ENCODE measurements at places on chromosomes 6 and 20.

- no peak for DNase-seq
These were observed 32.4 kb downstream of the NCOA7 start for GRCh38 chr6:125823180-125823579.

DNA sequence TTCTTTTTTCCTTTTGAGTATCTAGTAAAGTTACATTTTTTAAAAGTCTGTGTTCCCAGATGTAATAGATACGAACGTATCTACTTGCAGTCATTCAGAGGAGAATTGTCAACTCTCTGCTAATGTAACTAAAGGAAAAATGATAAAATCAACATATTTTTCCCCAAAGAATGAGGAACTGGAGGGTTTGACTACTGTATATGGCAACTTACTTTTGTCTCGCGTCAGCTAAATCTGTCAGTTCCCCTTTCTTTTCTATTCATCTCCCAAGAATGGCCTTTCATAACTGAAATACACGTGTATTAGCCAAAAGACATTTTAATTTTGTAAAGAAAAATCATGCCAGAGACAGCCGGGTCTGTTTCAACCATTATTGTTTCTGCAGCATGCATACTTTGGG lies 5.4 kb downstream of the EYA2 start:
- DNase-seq, result no peak

DNA sequence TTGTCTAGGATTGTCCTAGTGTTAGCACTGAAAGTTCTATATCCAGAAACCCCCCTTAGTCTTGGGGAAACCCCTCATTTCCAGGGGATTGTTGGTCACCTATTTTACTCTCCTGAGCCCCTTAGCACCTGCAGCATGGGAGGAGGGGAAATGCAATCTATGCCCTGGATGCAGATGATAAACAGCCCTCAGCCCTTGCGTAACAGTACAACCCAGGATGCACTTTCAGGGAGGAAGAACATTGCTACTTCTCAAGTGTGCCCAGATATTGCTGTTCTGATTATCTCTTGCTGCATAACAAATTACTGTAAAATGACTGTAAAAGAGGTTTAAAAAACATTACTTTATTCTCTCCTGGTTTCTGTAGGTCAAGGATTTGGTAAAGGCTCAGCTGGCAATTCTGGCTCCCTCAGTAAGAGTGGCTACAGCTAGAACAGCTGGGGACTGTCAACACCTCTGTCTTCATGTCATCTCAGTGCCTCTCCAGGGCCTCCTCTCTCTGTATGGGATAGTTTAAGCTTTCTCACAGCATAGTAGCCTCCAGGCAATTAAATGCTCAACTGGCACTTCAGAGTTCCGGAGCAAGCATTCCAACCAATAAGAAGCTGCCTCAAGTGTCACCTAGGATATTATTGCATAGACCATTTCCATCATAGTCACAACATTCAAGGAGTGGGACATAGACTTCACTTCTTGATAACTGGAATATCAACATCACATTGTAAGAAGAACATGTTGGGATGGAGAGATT lies 117.8 kb upstream of the FOXO3 start:
- no peak for DNase-seq

GRCh38 chr6:166335378-166336302 lies 6.7 kb downstream of the SFT2D1 start:
- no peak for DNase-seq

DNA sequence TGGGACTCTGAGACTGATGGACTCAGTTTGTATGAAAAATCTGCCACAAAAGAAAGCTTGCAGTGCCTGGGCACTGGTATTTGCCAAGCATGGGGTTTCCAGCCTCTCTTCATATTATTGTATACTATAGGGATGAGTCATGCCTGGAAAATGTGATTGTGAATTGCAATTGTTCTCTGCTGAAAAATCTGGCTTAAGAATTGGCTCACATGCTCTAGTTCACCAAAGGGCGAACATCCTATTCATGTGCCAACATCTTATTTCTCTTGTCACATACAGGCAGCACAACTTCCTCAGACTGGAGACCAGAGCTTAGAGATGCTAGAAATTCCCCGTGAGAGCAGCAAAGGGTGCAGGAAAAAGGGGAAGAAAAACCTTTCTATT lies 103.6 kb upstream of the KCNK16 start:
- peak; percentile 43 for DNase-seq

GRCh38 chr20:45508068-45508886 lies 7.1 kb downstream of the SPINT3 start:
- no peak for DNase-seq

- DNase-seq, result no peak
These were observed 16.6 kb downstream of the TENT5A start for GRCh38 chr6:81735756-81736380.

GRCh38 chr20:45974896-45975565 lies 3.0 kb upstream of the ZNF335 start:
- no peak for DNase-seq

GRCh38 chr20:11271920-11272594 lies 598.3 kb upstream of the JAG1 start:
- DNase-seq, result no peak

- no peak for DNase-seq
These were observed 3.0 kb downstream of the CEP250 start for GRCh38 chr20:35458388-35458787.

- DNase-seq, result no peak
These were observed 91.6 kb downstream of the PSMG4 start for GRCh38 chr6:3350252-3350796.

DNA sequence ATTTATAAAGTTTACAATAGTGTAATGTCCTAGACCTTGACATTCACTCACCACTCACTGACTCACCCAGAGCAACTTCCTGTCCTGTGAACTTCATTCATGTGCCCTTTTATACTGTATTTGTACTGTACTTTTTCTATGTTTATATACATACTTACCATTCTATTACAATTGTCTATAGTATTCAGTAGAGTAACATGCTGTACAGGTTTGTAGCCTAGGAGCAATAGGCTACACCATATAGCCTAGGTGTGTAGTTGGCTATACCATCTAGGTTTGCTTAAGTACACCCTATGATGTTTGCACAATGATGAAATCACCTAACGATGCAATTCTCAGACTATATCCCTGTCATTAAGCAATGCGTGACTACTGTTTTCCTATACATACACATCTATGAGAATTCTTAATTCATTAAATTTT lies 17.5 kb downstream of the EDEM2 start:
- DNase-seq, result no peak

GRCh38 chr6:106540432-106540831 lies 88.9 kb downstream of the RTN4IP1 start:
- DNase-seq, result no peak

DNA sequence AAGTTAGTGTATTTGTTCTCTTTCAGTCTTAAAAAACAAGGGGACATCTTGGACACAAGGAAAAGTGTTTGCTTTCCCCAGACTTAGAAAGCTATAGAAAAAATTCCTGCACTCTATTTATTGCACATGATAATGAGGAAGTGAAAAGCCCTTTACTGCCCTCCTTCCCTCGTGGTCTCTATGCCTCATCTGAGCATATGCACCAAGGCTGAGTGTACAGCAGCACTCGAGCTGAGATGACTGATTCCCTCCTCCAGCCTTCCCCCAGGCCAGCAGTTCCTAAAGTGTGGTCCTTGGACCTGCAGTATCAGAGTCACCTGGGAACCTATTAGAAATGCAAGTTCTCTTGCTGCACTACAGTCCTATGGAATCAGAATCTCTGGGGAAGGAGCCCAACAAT lies 14.3 kb upstream of the LAMP5 start:
- DNase-seq, result no peak

DNA sequence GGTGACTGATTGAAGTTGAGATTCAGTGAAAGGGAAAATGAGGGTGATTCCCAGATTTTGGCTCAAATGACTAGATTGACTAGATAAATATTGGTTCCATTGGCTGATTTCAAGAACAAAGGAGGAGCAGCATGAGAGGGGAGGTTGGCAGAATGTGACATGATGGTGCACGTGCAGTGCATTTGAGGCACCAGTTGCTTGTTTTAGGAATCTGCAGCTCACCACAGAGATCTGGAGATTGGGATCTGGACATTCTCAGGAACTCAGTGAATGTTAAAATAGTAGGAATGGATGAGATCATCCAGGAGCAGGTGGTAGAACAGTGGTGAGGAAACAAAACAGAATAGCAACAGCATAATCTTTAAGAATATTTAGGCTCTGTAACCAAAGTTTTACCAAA lies 496.3 kb downstream of the DHX35 start:
- DNase-seq, result no peak

- peak; percentile 77 for DNase-seq
These were observed 50.4 kb downstream of the PDE7B start for GRCh38 chr6:135901774-135902524.

DNA sequence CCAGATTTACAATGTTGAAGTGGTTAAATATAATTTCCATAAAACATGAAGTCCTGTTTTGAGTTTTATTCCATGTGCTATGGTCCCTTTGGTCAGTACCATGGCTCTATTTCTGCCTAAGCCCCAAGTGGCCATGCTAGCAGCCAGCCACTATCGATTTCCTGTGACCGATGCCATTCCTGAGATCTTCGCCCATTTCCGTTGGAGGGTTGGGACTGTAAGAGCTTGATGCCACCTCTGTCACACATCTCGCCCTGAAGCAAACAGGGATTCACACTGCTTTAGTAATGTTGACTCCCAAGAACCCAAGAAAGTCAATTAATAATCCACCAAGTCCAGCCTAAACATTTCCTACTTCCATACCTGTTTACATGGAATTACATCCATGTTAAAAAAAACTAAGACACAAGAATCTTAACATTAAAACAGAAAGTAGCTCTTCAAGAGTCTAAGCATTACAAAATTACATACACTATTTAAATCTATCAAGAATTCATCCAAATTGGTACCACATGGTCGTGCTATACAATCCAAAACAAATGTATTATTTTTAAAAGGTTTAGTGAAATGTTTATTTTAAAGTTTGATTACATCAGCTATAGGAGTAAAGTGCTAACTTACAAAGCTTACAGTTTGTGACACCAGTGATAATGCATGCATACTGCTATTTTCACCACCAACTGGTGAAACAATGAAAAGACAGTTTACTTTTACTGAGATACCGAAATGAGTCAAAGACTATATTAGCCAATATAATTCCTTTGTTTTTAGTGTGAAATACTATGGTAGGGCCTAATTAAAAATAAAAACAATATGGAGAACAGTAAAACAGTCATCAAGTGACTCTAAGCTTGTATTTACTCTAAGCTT lies 2.5 kb downstream of the RBM39 start:
- no peak for DNase-seq

- DNase-seq, result no peak
These were observed 13.8 kb downstream of the TGM6 start for GRCh38 chr20:2394411-2395055.
